ENCODE measurements at places on chromosomes 7 and 10. TPM values are rescaled to one million over a fixed set of nuclear protein-coding genes. Genes with fewer than 3 reads are reported as not detected.

CRYGN gene
- 1.2 TPM for total RNA-seq

SCRN1 gene
- total RNA-seq = 260 TPM

GCK gene
- 2.5 TPM for total RNA-seq

PLAC9 gene
- total RNA-seq = 2.2 TPM

CNPY1 gene
- total RNA-seq = 0.39 TPM

OR2A14 gene
- not detected for total RNA-seq

DDC gene
- total RNA-seq = not detected
